ENCODE measurements at places on chromosomes 1 and 21. TPM values are rescaled to one million over a fixed set of nuclear protein-coding genes. Genes with fewer than 3 reads are reported as not detected.
A peak's percentile ranks its signal among the peaks of the same experiment; 100 is the strongest.

DNA sequence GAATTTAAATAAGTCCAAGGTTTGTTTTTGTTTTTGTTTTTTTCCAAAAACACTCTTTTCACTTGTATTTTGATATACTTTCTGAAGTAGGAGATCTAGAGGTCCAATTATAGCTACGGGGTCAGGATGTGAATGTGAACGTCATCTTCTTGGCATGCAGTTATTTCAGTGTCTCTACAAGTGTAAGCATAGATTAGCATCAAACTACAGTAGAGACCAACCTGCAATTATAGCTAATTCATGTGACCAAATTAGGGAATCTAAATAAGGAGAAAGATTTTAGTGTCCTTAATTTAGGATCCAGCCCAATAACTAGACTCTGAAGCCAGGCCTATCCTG is 107.3 kb upstream of the PALMD start:
- DNase-seq: no peak

Gene KRTAP20-4
- not detected for total RNA-seq

GRCh38 chr1:145887631-145888030 is 2.0 kb upstream of the ANKRD35 start:
- DNase-seq: no peak

GRCh38 chr1:232372841-232373440 is 257.0 kb downstream of the SIPA1L2 start:
- no peak for DNase-seq

Gene LAPTM5
- 424 TPM for total RNA-seq

- no peak for DNase-seq
Measured at GRCh38 chr1:145992502-145992936, 3.9 kb downstream of the TXNIP start.

Gene AHDC1
- total RNA-seq: 34.2 TPM

Gene LAX1
- total RNA-seq: 3.0 TPM

DNA sequence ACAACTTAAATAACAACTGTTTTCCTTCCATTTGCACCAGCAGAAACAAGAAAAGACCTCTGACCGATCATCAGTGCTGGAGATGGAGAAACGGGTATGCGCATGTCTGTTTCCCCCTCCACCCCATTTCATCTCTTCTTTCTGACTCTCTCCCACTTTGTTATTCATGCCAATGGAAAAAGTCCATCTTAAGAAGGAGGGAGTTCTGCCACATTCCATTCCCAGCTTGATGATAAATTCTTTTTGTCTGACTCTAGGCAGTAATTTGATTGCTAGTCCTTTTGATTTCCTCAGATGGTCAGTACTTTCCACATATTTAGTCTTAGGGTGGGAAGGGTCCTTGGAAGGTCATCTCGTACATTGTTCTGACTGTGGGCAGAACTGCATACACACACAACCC is 142.5 kb downstream of the SYT2 start:
- DNase-seq: no peak

DNA sequence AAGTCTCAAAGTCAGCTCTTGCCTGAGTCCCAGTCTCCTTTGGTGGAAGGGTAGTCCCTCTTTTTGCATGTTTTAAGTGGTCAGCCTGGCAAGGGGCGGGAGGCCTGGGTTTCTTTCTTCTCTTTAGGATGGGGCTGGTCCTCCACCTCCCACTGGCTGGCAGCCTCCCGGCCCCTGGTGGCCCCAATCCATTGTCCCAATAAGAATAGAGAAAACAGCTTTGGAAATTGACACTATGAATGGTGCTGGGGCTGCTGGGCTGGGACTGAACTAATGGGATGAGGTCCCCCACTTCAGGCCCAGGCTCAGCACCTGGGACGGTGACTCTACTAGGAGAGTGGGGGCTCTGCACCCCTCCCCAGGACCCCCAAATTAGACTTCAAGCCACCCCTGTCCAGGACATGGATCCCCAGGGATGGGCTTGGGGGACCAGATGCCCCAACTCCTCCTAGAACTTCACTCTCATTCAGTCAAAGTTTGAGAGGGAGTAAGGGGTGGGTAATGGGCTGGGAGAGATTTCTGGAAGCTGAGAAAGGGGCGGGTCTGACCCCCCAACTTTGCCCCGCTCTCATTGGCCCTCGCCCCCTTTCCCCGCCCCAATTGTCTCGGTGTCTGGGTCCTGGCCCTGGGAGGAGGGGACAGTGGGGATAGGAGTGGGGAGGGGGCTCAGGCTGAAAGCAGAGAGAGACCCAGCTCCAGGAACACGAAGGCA is 18.2 kb downstream of the SLC27A3 start:
- DNase-seq: peak; percentile 53

Gene HCN3
- 2.6 TPM for total RNA-seq

Gene UBL4B
- not detected for total RNA-seq

DNA sequence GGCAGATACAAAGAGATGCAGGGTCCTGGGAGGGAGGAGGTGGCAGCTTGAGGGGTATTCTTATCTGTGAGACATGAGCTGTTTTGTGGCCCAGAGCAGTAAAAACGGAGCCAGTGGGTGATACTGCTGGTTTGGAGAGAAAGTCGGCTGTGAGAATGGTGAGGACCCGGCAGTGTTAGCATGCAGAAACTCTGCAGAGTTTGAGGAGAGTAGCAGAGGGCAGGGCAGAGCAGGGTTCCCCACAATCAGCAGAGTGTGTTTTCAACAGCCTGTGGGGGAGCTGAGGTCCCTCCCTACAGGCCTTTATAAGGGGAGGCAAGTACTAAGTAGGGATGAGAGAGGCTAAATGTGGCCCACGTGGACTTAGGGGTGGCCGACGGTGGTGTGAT is 423 bp downstream of the SLAMF8 start:
- no peak for DNase-seq
